ENCODE measurements at places on chromosomes 5 and 9. TPM values are rescaled to one million over a fixed set of nuclear protein-coding genes. Genes with fewer than 3 reads are reported as not detected.

Gene LHX3
- total RNA-seq, result not detected

Gene CDH10
- under 0.01 TPM for total RNA-seq

Gene CDHR2
- total RNA-seq, result not detected

Gene PDZD2
- 4.5 TPM for total RNA-seq

Gene SH3PXD2B
- 15.7 TPM for total RNA-seq

Gene ANKRD18A
- not detected for total RNA-seq

Gene CCDC187
- total RNA-seq, result not detected

Measured in mammary microvascular endothelial cell (primary cell).